ENCODE measurements at places on chromosomes 12 and 14.

DNA sequence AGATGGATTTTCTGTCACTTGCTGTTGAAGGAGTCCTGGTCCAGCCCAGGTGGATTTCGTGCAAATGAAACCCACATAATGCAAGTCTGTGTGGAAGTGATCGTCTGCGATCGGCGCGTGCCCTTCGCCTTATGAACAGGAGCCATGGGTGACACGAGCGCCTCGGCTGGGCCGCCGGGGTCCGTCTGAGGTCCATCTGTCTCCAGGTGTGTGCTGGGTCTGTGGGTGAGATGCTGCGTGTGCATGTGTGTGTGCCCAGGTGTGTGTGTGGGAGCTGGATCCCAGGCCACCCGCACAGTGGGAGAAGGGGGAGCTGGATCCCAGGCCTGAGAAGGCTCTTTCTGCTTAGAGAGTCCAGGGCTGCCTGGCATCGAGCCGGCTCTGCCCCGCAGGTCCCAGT is 53.8 kb downstream of the GALNT9 start:
- DNase-seq = no peak

- no peak for DNase-seq
These were observed 5.9 kb upstream of the TUNAR start for GRCh38 chr14:95870772-95871171.

- no peak for DNase-seq
These were observed 315.7 kb downstream of the NAV3 start for GRCh38 chr12:78146365-78146772.

- DNase-seq = no peak
These were observed 1448.0 kb downstream of the AACS start for GRCh38 chr12:126512916-126513913.

GRCh38 chr14:59711080-59711479 is 134.5 kb upstream of the CCDC175 start:
- no peak for DNase-seq

- no peak for DNase-seq
These were observed 960 bp downstream of the GPR162 start for GRCh38 chr12:6822426-6823135.

DNA sequence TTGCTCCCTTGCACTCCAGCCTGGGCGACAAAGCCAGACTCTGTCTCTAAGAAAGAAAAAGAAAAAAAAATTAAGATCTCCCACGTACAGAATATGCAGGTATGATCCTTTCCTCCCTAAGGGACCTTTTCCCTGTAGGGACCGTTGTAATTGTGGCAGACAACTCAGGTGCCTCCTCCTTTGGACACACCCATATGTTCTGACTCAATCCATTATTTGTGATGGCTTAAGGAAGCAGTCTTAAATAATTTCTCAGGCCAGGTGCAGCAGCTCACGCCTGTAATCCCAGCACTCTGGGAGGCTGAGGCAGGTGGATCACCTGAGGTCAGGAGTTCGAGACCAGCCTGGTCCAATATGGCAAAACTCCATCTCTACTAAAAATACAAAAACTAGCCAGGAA is 53.1 kb downstream of the TMCC3 start:
- no peak for DNase-seq

- no peak for DNase-seq
These were observed 868.4 kb downstream of the DIO2 start for GRCh38 chr14:79342942-79343341.

GRCh38 chr12:85733984-85734383 is 102.2 kb downstream of the RASSF9 start:
- DNase-seq = no peak

DNA sequence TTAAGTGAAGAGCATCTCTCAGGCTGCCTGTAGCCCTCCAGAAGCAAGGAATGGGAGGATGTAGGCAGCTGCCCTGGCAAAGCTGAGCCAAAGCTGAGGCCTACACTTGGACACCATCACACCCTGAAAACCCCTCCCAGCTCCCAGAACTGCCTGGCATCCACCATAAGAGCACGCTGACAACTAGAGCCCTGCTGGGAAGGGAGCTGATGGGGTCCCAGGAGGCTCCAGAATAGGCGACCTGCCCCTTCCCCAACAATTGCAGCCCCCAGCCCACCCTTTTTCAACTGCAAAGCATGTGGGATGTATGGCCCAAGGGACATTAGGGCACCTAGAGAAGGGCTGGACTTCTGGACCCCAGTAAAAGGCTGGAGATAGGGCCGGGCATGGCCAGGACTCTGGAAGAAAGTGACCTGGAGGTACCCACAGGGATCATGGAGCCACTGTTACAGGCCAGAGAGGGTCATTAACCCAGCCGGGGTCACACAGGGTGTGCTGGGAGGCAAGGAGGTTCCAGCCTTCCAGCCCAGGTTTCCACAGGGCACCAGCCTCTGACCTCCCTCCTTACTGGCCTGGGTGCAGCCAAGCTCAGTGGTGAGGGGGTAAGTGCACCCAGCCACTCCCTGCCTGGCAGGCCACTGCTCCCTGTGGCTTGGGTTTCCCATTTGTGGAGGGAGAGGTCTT is 27.8 kb downstream of the FAM222A start:
- no peak for DNase-seq

- DNase-seq = no peak
These were observed 419.6 kb downstream of the MED13L start for GRCh38 chr12:115857923-115858322.

DNA sequence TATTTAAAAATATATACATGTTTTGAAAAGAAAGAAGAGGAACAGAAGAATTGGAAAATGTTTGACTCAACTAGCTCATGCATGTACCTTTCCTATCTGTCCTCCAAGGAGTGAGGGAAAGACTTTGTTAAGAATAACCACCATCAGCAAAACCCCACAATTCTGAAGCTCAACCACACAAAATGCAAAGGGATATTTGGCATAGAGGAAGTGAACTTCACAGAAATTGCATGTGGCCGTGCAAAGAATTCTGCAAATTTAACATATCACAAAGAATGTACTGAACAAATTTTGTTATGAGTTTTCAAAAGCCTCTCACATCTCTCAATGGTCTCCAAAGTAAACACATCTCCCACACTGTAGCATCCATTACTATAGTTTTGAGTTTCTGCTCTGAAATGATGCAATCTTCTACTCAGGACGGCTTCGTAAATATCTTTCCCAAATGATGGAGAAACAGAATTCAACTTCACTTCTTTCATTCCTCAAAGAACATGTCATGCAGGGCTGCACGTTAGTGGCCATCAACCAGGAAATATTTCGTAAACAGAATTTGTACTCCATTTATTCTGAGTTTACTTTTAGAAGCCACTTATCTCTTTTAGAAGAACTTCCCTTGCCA is 17.6 kb downstream of the DUSP6 start:
- no peak for DNase-seq

- no peak for DNase-seq
These were observed 54.7 kb downstream of the ASCL1 start for GRCh38 chr12:103011974-103012763.

GRCh38 chr12:100554608-100555077 is 18.8 kb upstream of the GAS2L3 start:
- peak; percentile 55 for DNase-seq

- DNase-seq = no peak
These were observed 18.7 kb upstream of the CCDC91 start for GRCh38 chr12:28171356-28172060.

DNA sequence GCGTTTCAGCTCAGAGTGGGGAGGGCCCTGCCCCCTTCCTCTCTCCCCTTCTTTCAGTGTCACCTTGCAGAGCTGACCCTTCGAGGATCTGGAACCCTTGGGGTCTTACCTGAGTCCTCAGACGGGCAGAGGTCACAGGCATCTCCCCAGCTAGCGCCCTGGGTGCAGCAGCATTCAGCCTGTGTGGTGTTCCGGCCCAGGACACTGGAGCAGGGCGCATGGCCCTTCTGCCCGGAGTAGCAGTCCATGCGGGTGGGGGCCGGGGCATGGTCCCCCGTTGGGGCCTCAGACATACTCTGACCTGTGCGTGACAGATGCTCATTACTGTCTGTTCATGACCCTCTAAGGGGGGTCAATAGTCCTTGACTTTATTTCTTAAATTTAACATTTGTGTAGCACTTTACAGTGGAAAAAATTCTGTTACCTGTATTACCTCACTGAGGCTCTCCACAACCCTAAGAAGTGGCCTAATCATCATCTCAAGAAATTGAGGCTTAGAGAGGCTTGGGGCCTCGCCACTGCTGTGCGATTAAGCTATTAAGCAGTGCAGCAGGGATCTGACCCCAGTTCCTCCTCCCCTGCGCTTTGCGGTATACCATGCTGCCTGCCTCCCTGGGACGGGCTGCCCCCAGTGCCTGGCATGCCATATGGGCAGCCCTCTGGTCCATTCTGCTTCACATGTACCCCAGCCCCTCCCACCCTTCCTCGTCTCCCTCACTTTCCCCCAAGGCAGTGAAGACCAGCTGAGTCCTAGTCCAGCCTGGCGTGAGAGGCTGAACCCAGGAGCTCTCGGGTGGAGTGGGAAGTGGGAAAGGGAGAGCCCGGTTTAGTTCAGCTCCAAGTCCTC is 11.5 kb downstream of the ISCA2 start:
- DNase-seq = no peak

DNA sequence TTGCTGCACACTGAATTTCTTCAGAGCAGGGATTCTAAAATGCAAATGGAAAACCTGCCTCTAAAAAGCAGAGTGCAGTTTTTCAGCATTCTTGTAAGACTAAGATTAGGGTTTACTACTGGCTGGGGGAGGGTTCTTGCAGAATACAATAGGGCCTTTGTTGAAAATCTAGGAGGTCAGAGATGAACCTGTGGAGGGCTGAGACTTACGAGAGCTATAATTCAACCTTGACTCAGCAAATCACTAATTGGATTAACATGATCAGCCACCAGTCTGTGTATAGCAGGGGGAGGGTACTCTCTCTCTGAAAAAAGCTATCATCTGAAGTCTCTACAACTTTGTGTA is 92.6 kb upstream of the HIF1A start:
- no peak for DNase-seq

DNA sequence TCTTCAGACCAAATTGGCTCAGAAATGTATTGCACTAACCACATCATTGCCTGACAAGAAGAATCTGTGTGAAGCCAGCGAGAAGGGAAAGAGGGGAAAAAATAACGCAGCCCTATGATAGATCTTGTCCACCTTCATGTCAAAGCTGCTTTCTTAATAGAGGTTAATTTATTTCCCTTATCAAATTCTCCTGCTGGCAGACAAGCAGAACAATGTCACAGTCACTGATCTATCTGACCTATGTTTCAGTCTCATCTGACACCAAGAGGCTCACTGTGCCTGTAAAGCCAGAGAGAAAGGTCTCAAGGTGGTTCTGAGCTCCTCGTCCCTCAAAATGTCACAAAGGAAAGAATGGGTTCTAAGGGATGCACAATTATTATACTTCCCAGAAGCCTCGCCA is 190.2 kb upstream of the NOS1 start:
- no peak for DNase-seq

GRCh38 chr12:101855976-101856375 is 21.4 kb upstream of the DRAM1 start:
- DNase-seq = no peak

DNA sequence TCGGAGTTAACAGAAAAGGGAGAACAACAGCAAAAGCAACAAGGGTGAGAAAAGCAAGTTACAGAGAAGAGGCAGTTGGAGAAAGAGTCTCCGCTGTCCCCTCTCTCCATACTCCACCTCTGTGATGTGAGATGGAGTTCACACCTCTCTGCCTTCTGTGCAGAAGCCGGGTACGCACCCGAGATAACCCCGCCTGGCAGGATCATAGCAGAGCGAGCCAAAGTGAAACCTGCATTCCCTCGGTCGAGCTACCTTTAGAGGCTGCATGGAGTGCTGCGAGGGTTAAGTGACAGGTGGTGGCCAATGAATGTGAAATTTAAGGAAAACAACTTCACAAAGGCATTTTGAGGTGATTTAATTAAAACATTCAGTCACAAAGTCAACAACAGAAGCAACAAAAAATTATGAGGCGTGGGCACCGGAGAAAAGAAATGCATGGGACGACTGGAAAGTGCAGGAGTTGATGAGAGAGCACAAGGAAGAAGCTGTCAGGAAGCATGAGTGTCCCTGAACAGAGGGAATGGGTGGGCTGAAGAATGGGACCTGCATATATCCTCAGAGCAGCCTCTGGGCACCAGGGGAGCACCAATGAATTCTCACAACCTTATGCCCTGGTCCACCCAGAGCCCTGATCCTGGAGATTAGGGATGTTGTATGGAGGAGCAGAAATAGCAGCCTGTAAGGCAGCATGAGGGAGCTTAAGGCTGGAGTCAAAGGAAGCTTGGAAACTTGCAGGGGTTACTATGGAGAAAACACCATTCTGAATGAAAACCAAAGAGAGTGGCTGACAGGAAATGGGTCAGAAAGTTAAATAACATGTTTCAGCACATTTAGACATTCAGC is 208.3 kb downstream of the EMP1 start:
- no peak for DNase-seq

DNA sequence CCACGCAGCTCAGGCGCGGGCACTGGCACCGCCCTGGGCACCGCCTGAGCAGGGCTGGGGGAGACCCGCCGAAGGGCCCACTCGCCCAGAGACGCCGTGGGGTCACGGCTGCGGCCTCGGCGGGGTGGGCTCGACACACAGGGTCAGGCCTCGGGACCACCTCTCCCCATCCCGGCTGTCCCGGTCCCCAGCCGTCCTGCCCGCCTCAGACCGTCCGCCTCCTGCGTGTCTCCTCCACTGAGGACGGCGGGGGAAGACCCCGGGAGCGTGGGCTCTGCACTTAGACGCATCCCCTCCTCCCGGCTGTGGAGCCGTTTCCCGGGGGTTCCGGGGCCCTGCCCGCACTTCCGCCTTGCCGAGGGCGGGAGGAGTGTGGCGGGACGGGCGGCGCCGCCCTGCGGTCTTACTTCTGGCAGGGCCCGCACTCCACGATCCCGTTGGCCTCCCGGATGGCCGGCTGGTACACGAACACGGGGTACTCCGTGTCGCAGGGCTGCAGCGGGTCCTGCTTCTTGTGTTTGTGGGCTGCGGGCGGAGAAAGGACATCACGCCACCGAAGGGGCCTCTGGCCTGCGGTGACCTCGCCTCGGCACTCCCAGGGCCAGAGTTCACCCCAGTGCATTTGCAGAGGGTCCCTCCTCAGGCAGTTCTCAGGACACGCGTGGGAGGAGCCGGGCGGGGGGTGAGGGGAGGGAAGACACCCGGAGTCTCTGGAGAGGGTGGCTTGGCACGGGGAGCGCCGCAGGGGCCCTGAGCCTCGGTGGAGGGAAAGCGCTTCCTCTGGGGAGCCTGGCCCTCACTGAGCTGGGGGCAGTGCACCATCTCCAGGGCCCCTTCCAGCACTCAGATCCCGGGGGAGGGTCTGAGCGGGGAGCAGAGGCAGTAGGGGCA is 23.1 kb upstream of the LRTM2 start:
- DNase-seq = no peak

DNA sequence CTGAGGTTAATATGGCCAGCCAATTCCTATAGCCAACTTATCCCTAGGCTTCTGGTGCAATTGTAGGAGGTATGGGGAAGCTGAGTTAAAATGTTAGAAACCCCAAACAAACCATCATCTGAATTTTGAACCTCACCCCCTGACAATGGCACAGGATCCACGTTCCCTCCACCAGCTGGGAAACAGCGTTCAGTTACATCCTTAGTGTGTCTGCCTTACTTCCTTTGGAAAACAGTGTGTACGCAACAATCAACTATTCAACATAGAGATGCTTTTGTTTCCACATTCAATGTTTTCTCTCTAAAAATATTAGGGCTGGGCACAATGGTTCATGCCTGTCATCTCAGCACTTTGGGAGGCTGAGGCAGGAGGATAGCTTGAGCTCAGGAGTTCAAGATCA is 203.4 kb downstream of the TTC7B start:
- DNase-seq = no peak

- DNase-seq = no peak
These were observed 147.5 kb downstream of the ZFP36L1 start for GRCh38 chr14:68645371-68645770.

GRCh38 chr14:63011623-63012022 is 33.6 kb downstream of the KCNH5 start:
- DNase-seq = no peak
